ENCODE measurements at places on chromosomes 1 and 21.
A peak's percentile ranks its signal among the peaks of the same experiment; 100 is the strongest.

DNA sequence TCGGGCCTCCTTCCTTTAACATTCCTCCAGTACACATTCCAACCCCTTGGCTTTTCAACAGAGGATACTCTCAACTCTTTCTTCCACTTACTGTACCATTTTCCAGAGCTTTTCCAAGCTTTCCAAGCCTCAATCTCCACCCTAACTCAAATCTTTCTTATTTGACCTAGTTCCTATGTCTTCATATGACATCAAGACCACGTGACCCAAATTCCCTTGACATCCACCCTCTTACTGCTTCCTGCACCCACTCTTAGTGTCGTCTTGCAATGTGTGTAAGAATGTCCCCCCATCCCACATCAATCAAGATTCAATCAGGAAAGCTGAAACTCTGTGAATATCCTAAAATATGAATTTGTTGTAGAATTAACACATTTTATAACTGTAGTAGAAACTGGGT is 155.0 kb downstream of the OMA1 start:
- DNase-seq = no peak

DNA sequence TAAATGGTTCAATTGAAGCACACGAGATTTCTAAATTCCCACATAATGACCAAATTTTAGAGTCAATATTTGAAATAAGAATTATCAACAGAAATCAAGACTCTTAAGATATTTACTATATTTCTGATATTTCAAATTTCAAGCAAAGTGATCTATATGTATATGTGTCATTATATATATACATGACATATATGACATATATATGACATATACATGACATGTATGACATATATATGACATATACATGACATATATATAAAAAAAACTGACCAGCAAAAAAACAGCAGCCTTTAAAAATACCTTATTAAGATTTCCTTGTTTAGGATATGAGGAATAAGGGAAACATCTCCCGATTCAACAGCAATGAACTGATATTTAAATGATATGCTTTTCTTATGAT is 266.2 kb downstream of the FAF1 start:
- DNase-seq = no peak

DNA sequence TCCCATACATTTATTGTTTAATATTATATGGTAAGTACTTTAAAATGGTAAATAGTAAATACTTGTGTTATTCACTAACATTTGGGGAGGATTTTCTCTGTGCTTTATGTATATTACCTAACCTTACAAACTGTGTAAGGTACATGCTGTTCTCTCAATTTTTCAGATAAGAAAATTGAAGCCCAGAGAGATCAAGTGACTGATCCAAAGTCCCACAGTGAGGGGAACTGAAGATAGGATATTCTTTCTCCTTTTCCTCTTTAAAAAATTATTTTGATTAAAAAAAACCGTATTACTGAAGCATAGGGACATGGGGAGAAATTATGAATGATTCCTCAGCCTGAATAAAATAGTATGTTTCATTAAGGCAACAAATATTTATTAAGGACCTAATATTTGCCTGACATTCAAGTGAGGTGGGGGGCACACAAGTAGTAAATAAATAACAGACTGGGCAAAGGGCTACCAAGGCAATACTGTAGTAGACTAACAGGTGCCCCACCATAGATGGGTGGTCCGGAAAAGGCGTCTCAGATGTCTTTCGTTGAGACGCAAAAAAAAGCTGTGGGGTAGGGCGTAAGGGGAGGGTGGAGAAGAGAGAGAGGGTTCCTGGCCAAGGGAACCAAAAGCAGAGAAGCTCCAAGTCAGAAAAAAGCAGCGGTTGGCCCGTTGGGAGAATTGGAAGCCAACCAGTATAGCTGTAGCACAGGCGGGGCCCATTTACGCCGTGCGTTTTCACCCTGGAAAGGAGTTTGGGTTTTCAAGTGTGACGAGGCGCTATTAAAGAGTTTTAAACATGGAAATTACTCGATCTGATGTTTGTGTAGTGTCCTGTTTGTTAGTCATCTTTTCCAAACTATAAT is 944 bp upstream of the AGO3 start:
- peak; percentile 71 for DNase-seq

DNA sequence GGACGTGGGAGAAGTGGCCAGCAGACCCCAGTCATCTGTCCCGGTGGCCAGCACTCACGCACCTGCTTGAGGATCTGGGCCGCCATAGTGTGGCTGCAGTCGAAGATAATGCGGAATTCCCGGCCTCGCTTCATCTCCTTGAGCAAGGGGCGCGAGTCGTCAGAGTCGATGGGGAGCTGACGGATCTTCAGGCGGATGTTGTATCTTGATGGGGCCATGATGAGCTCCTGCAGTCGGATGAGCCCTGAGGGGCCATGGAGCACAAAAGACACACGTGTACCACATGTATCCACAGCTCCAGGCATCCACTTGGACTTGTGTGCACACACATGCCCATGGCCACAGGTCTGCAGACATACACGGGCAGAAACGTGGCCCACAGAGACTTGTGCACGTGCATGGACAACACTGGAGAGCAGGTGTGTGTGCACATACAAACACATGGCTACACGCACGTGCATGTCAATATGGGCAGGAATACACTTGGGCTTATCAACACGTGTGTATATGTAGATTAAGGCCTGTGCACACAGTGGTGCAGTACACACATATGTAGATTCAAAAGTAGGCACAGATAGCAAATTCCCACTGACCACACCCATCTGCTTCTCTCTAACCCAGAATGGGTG is 162.1 kb downstream of the GRIK3 start:
- peak; percentile 10 for DNase-seq

DNA sequence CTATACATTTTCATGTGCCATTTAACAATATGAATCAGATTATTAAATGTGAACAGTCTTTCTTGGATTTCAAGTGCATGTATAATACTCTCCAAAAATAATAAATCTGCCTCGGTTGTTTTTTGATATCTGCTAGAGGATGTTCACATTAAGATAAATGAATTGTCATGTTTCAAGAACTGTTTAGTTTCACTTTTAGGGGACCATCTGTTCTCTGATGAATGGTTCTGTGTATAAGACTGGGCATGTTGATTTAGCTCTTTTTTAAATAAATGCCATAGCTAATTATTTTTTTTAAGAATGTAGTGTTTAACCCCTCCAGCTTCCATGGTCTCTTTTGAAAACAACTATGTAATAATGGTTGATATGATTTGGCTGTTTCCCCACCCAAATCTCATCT is 1245.1 kb upstream of the ADGRL4 start:
- no peak for DNase-seq

GRCh38 chr1:230127105-230128054 is 60.3 kb downstream of the GALNT2 start:
- no peak for DNase-seq

DNA sequence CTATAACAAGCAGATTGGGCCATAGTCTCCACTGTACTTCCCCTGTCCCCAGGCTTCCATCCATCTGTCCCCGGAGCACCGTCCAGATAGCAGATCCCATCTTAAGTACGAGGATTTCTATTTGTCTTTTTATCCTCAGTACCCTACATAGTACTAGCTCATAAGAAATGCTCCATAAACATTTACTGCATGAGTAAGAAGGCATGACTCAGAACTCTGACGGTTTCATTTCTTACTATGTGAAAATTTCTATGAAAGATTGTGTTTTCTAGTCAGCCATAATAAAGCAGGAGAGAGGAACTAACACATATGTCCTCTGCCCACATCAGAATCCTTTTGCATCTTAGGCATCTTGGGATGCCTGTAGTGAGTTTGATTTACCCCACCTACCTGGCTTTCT is 49.5 kb downstream of the CHD1L start:
- DNase-seq = no peak

GRCh38 chr1:71307451-71307850 is 226.6 kb upstream of the ZRANB2 start:
- peak; percentile 35 for DNase-seq

DNA sequence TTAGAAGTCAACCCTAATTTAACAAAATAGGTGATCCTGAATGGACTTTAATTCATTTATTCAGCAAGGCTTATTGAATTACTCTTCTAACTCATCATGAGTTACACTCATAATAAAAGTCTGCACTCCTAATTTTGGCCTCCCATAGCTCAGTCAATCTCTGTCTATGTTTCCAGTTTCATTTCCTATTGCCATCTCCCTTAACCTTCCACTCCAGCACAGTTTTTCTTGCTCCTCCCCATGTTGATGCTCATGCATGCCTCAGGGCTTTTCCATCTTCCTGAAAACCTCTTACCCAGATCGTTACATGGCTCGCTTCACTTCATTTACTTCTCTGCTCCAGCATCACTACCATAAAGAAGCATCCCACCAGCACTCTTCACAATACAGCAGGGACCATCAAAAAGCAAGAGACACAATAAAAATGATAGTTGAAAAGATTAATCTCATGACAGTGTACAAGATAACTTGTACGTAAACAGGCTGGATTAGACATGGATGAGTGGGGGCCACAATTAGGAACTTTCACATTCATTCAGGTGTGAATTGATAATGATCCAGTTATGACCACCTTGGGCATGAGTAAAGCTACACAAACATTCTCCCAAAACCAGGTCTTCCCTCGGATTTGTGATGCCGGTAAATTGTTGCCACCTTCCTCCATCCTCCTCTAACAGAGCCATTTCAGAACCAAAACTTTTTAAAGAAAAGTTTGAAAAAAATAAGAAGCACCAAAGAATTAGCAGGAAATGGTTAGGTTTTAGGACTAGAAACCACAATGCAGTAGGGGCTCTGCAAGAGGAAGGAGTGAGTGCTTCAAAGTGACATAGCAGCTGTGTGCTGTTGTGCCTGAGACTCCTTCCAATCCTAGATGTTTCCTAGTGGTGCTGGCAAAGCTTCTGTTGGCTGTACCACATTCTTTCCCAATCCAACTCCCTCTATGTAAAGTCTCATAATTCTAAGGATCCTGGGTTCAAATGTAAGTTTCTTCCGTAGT is 89.8 kb downstream of the OLFML2B start:
- no peak for DNase-seq

- no peak for DNase-seq
Observed at GRCh38 chr1:76202670-76203069, 128.1 kb downstream of the ST6GALNAC3 start.

DNA sequence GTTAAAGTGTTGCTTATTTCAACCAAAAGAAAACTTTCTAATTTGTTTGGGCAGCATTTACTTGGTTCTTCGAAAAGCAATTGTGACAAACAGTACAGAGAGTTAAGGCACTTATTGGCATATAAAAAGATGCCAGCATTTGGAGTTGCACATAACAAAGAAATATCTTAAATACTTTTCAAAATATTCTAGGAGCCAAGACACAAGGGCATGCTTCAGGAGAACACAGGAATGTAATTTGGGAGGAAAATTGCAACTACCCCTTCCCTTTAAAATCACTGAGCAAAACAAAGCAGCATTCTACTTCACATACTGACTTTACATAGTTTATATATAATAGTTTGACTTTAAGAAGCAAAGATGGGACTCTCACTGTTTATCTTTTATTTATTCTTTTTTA is 4.6 kb upstream of the TIE1 start:
- no peak for DNase-seq

DNA sequence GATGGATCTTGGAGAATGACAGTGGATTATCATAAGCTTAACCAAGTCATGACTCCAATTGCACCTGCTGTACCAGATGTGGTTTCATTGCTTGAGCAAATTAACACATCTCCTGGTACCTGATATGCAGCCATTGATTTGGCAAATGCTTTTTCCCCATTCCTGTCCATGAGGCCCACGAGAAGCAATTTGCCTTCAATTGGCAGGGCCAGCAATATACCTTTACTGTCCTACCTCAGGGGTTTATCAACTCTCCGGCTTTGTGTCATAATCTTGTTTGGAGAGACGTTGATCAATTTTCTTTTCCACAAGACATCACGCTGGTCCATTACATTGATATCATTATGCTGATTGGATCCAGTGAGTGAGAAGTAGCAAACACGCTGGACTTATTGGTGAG is 20.1 kb downstream of the ZNF691 start:
- no peak for DNase-seq

GRCh38 chr1:216054600-216054999 is 368.6 kb downstream of the USH2A start:
- DNase-seq = no peak

DNA sequence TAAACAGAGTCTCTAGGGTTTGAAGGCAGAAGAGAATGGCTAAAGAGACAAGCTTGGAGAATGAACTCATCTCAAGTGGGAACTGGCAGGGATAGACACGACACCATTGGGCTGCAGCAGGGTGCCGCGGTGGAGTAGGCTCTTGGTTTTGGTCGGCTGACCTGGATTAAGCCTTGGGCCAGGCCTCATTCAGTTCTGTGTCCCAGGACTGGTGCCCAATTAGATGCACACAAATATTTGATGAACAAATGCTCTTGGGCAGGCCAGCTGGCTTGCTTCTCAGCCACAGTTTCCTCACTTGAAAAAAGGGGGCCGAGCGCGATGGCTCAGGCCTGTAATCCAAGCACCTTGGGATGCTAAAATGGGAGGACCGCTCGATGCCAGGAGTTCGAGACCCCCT is 53.4 kb upstream of the CITED4 start:
- no peak for DNase-seq

GRCh38 chr1:67729872-67730271 is 44.9 kb downstream of the GADD45A start:
- DNase-seq = no peak

DNA sequence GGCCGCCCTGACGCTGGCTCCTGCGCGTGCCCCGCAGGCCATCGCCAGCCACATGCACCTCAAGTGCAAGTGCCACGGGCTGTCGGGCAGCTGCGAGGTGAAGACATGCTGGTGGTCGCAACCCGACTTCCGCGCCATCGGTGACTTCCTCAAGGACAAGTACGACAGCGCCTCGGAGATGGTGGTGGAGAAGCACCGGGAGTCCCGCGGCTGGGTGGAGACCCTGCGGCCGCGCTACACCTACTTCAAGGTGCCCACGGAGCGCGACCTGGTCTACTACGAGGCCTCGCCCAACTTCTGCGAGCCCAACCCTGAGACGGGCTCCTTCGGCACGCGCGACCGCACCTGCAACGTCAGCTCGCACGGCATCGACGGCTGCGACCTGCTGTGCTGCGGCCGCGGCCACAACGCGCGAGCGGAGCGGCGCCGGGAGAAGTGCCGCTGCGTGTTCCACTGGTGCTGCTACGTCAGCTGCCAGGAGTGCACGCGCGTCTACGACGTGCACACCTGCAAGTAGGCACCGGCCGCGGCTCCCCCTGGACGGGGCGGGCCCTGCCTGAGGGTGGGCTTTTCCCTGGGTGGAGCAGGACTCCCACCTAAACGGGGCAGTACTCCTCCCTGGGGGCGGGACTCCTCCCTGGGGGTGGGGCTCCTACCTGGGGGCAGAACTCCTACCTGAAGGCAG is 23.4 kb upstream of the ARF1 start:
- no peak for DNase-seq

GRCh38 chr1:213564215-213564659 is 423.5 kb upstream of the PROX1 start:
- DNase-seq = no peak

- no peak for DNase-seq
Observed at GRCh38 chr1:91997607-91998195, 32.1 kb upstream of the EPHX4 start.

DNA sequence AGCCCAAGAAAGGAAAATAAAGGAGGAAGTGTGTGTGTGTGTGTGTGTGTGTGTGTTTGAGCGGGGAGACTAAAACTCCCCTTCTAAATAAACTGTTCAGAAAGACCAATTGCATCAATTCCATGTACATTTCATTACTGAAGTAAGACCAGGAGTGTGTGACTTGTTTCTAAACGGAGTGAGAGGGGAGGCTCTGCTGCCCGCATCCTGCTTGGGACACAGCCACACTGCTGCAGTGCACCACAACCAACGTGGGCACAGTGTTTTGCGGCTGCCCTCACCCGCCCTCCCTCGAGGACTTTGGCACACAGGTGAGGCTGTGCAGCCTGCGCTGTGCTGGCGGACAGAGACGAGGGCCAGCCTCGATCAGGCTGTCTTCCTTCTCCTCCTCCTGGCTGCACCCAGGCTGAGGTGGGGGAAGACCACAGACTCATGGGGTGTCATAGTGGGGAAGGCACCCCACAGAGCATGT is 31.0 kb upstream of the H6PD start:
- DNase-seq = no peak

All from left hindlimb (tissue), 1 donor.